ENCODE measurements at places on chromosomes 12 and 14.

DNA sequence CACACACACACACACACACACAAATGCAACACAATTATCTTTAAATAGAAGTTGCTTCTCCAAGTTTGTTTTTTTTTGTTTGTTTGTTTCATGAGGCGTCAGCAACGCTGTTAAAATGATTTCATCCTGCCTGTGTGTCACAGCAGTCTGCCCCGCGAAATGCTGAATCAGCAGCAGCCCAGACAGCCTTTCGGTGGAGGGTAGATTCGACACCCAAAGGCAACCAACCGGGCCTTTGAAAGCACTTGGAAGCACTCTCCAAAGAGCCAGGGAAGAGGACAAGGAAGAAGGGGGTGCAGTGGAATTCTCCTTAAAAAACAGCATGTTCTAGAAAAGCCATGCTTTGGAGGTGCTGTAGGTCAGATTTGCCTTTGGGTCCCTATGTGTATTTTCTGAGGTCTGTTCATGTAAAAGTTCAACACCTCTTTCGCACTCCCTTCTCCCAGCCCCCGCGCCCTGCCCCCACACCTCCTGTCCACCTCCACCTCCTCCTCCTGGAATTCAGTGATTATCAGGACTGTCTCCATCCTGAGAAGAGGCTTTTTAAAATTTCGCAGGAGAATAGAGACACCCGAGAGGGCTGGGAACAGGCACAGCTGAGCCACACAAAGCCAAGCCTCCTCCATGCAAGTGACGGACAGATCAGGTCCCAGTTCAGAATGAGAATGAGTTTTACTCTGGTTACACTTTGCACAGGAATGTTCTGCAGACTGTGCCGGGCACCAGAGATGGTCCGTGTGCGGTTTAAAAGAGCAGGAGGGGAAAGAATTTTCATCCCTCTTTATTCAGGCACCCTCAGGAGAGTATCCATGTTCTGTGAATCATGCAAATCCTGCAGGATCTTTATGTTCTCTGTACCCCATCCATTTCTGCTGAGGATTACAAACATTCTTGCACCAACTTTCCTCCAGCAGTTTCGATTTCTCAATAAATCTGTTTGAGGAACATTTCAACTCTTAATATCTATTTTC, 177.9 kb downstream of the ETV6 start:
- no peak for DNase-seq

DNA sequence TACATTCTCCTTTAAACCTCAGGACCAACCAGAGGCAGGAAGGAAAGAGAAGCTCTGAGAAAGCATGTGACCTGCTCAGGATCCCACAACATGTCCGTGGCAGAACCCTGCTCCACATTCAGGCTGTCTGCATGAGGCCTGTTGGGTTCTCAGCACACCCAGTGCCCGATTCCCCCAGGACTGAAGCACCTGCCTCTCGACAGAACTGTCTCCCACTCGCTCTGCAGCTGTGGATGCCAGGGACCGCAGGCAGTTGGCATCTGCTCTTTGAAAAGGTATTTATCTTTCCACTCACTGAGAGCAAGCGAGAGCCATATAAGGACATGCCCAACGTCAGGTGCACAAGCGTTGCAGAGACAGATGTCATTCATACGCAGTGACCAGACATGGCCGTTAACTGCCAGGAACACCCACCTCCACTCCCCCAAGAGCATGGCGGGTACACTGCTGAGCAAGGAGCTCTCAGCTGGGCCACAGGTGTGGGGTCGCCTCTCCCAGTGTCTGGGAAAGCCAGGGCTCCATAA, 18.9 kb downstream of the PITPNM2 start:
- no peak for DNase-seq

DNA sequence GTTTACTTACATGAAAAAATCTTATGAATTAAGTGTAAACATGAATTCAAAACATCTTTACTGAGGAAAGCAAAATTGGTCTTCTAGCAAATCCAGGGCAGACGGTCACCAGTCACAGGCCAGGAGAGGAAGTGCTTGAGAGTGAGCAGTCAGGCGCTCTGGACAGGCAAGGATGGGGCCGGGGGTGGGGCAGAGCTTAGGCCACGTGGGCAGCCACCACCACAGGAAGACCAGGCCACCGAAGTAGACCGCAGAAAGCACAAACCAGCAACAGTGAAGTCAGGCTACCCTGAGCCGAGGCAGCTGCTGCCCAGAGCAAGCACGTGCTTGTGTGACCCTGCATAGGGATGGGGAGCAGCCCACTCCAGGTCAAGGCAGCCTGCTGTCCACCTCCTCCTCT, 33.5 kb downstream of the SLC6A12 start:
- DNase-seq: no peak

GRCh38 chr12:41061192-41061591, 126.9 kb upstream of the PDZRN4 start:
- DNase-seq: no peak

- DNase-seq: no peak
Observed at GRCh38 chr12:101854747-101855146, 22.6 kb upstream of the DRAM1 start.

GRCh38 chr12:31016057-31016456, 57.6 kb upstream of the DDX11 start:
- no peak for DNase-seq

GRCh38 chr14:45891417-45892080, 638.5 kb upstream of the MIS18BP1 start:
- no peak for DNase-seq

DNA sequence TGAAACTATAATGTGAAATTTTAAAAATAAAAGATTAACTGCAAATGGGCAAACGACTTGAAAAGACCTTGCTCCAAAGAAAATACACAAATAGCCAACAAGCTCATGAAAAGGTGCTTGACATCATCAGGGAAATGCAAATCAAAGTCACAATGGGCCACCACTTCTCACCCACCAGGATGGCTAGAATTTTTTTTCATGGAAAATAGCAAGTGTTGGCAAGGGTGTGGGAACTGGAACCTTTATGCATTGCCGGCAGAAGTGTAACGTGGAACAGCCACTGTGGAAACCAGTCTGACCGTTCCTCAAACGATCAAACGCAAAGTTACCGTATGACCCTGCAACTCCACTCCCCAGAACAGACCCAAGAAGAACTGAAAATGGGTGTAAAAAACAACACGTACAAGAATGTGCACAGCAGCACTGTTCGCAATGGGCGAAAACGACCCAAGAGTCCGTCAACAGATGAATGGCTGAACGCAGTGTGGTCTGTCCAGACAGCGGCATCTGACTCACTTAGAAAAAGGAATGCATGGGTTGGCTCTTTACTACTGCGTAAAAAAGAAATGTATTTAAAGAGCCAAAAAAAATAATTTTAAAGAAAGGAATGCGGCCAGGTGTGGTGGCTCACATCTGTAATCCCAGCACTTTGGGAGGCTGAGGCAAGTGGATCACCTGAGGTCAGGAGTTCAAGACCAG, 40.2 kb downstream of the SCARB1 start:
- DNase-seq: no peak

- no peak for DNase-seq
Observed at GRCh38 chr12:62763861-62764645, 170.9 kb downstream of the PPM1H start.

DNA sequence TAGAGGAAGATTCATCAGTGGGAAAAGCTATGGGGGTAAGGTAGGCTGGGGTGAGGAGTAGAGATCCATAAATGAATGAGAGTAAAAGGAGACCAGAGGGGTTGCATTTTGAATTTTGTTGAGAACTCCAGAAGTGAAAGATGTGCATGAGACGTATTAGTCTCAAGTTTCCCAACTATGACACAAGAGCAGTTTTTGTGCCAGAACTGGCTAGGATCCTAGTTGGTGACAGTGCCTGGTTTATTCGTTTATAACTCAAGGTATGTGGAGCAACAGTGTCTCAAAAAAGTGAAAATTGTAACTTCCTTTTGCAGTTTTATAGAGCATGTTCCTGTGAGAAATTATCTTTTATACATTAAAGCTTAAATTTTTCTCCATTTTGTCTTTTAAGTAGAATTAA, 377.0 kb downstream of the NPAS3 start:
- no peak for DNase-seq

- no peak for DNase-seq
Observed at GRCh38 chr12:64666054-64666914, 56.0 kb downstream of the RASSF3 start.

DNA sequence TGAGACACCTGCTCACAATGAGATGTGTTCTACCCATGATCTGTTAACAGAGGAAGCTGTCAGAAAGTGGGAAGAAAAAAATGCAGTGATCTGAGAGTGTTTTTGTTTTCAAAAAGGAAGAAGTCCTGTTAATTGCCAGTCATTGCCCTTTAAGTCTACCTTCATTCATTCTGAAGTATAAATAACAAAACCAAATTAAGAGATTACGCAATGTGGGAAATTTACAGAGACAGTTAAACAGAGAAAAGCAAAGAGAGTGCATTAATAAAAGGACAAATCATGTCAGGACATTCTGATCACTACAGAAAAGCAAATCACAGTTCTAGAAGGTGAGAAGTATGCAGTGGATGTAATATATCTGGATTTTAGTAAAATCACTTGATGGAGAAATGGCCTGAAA, 154.2 kb downstream of the NRXN3 start:
- no peak for DNase-seq

DNA sequence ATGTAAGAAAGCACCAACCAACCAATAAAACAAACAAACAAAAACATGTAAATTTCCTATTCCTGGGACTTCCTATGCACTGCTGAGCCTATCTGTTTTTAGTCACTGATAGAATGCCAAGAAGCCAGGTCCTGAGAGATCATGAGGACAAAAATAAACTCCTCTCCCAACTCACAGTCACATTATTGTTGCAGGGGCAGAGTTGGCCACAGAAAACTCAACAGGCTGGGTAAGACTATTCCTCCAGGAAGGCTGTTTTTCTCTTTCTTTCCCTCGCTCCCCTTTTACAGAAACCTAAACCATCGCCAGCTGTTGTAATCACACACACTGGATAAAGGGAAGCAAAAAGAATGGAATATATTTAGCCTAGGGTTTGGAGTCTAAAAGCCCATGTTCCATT, 55.8 kb upstream of the METAP2 start:
- no peak for DNase-seq

DNA sequence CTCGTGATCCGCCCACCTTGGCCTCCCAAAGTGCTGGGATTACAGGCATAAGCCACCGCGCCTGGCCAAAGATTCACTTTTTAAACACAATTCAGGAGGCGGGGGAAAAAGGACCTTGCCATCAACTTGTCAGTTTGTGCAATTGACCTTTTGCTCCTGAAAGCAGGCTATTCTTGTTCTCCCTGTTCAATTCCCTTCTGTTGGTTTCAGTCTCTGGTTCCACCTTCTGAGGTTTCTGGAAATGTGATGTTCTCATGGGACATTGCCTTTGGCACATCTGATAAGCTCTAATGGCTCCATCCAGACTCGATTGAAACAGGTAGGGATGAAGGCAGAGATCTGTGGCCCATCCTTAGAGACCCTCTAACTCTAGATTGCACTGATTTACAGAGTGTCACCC, 17.9 kb upstream of the CCDC85C start:
- DNase-seq: no peak

- no peak for DNase-seq
Observed at GRCh38 chr12:26732005-26732908, 100.7 kb downstream of the ITPR2 start.

Data from stimulated activated CD8-positive, alpha-beta memory T cell treated with anti-CD3 and anti-CD28 coated beads, Interleukin-4, amount 100 ng/mL, for 1 hour (primary cell).